ENCODE measurements at places on chromosomes 11 and 22.

DNA sequence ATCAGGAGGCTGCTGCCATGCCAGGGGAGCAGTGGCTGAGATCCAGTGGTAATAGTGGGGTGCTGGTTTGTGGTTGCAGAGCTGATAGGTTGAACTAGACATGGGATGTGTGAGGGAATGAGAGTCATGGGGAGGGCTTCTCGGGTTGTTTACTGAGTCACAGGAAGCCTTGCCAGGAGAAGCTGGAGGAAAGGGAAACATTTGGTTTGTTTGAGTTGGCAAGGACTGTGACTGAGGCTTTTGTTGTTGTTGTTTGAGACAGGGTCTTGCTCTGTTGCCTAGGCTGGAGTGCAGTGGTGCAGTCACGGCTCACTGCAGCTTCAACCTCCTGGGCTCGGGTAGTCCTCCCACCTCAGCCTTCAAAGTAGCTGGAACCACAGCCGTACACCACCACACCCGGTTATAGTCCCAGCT, 49.3 kb downstream of the CABIN1 start:
- DNase-seq: no peak

- DNase-seq: no peak
These were observed 102.3 kb downstream of the CHST1 start for GRCh38 chr11:45563171-45563570.

DNA sequence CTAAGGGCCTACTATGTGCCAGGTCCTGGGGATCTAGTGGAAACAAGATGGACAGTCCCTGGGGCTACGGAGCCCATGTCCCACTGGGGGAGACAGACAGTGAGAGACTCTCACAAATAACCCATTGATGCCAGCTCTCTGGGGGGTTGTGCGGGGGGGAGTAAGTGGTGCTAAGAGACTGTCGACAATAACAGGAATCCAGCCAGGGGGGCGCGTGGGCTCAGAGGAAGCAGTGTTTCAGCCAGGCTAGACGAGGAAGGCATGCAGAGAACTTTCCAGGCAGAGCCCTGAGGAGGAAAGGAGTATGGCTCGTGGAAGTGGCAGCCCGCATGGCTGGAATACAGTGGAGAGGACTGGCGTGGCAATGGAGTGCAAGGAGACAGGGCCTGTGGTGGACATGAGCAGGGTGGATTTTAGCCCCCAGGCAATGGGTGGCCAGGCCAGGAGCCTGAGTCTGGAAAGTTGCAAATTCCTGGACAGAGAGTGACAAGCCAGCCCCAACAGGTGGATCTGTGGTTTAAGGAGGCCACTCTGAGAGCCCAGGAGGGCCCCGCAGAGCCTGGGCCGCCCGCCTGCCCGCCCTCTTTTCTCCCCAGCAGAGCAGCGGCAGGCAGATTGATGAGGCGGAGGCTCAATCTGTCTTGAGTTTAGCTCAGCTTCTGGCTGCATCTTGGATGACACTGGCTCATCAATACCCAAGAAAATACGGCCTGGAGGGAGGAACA, 40.0 kb upstream of the TCF20 start:
- no peak for DNase-seq

DNA sequence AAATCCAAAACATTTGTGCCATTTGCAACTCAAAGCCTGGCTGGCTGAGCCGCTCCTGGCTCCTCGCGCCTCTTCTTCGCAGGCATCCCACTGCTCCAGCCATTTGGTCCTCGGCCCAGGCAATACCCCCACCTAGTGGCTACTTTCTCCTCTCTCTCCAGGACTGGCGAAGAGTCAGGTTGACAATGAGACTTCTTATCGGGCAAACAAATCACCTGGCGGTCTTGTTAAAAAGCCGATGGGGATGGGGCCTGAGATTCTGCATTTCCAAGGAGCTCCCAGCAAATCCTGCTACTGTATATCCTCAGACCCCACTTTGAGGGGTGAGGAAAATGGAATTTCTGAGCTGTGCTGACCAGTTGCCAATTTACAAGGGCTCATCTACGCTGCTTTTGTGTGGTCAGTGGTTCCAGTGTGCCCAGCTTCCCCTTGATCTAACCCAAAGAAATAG, 89.0 kb downstream of the ISX start:
- no peak for DNase-seq

Measured in stimulated activated naive CD4-positive, alpha-beta T cell treated with Interleukin-2 at 50 U/mL for 16 hours (primary cell).